Naive thymus-derived CD4-positive, alpha-beta T cell (primary cell): ENCODE measurements at places on chromosomes 4 and X. TPM values are rescaled to one million over a fixed set of nuclear protein-coding genes. Genes with fewer than 3 reads are reported as not detected.

DNA sequence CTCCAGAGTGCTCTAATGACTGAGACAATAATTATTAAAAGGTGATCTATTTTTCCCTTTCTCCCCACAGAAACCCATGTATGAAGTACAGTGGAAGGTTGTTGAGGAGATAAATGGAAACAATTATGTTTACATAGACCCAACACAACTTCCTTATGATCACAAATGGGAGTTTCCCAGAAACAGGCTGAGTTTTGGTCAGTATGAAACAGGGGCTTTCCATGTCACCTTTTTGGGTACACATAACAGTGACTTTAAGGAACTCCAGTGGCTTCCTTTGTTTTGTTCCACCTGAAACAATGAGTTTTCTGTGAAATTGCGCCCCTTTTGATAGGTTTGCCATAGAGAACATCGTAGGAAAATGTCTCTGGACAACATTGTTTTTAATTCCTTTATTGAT is 69.6 kb downstream of the KIT start:
- no peaks in the 10 kb centered on the region for H3K36me3 ChIP-seq
- no peaks in the 10 kb centered on the region for H3K27me3 ChIP-seq
- no peak overlapping the region for H3K27ac ChIP-seq
- DNase-seq = no peak

DNA sequence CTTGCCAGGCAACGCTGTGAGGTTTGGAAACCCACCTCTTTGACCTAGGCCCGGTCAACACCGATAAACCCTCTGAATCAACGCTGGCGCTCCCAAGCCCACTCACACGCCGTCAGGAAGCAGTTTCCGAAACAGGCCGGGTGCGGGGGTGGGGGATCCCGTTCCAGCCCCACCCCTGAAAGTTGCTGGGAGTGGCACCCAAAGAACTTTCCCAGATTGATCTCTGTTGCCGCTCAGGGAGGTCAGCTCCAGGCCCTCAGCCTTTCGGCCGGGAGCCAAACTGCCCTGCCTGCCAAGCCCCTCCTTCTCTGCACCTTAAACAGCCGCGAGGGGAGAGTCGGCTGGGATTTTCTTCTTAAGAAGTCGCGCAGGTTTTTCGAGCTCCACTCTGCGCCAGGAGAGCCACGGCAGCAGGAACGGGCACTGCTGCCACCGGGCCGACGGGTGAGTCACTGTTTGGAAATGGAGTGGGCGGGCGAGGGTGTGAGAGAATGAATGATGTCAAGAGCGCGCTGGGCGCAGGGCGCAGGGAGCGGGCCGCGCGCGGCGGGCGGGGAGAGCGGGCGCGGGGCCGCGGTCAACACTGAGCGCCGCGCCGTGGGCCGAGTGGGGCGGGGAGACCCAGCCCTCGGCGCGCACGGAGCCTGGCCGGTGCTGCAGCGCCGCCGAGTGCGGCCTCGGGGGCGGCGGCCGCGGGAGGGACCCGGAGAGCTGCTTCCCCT is at the start of gene SGMS2:
Gene SGMS2, plus strand, starts transcription at position 583 of the 722 bp plus-strand sequence. CDS start 70,622 bp downstream, outside the sequence.
- peak; percentile 76 for DNase-seq
- peaks cover 3% of the 10 kb centered on the region for H3K27me3 ChIP-seq
- H3K4me3 ChIP-seq = no peak within 1 kb of the TSS
- no peaks in the 10 kb centered on the region for H3K4me1 ChIP-seq
- H3K36me3 ChIP-seq = no peaks in the 10 kb centered on the region
- H3K27ac ChIP-seq = no peak within 1 kb of the TSS

DNA sequence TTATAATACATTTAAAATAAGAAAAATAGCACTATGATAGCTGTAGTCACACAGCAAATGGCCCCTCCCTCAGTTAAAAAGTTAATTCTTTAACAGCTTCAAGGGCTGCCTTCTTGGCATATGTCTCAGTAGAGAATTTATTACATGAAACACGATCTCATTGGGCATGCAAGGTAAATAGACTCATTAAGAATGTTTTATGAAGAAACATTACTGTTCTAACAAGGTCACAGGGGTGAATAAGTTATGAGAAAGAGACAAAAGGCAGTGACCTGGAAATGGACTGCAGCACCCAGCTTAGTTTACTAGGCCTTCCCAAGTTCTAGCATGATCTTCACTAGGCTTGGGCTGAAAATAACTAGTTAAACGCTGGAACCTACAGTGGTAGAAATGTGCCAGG is 277.7 kb downstream of the NR3C2 start:
- H3K4me1 ChIP-seq = no peaks in the 10 kb centered on the region
- H3K36me3 ChIP-seq = no peaks in the 10 kb centered on the region
- H3K27ac ChIP-seq = no peak overlapping the region
- no peak overlapping the region for H3K4me3 ChIP-seq
- no peak for DNase-seq

The SMIM10 gene
- total RNA-seq = not detected

The INPP4B gene
- total RNA-seq = 52.8 TPM
